ENCODE measurements at places on chromosomes 2 and 18.

GRCh38 chr2:37357069-37357468 is 12.6 kb downstream of the QPCT start:
- no peak for DNase-seq

DNA sequence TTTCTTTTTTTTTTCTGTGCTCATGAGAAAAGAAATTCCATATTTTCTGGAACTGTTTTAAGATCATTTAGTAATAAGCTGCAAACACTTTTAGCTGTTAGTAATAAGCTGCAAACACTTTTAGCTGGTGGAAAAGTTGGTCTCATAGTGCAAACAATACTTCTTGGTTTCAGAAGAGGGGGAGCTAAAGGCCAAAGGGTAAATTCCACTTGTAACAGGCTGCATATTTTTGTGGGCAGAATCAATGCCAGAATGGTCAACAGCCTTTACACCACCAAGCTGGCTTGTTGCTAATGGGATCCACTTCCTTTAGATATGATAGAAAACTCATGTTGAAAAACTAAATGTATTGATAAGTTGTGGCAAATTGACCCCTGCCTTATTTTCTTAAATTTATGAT is 356.8 kb downstream of the NR4A2 start:
- no peak for DNase-seq

DNA sequence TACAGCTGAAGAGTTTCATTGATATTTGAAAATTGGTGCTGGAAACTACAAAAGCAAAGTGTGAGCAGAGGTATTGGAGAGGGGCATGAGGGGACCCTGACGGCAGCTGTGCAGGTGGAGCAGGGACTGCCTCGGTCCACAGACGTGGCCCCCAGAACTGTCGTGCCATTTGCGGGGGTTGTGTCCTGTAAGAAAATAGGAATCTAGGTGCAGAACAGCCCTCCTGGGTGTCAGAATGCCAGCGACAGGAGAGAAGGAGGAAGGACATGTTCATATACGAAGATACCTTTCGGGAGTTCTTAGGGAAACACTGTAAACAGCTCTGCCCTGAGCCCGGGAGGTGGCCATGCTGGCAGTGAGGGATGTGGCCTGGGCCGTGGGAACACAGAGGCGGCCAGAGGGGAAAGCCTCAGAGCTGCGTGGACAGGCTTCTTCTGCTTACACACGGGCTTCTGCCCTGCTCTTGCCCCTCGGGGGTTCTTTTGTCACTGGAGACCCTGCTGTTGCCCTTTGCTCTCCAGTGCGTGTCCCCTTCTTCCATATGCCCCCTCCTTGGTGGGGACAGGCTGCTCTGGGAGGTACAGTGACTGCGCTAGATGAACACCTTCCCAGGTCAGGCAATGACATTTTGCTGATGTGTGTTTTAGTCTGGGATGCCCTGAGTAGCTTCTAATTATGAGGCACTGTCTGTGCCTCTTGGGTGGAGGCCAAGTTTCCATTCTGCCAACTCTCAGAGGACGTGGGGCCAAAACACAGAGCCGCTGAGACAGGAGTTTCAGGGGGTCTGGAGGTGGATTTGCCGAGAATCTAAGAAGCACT is 81.9 kb upstream of the TXNDC2 start:
- no peak for DNase-seq

GRCh38 chr18:47120428-47120827 is 29.9 kb downstream of the HDHD2 start:
- no peak for DNase-seq

DNA sequence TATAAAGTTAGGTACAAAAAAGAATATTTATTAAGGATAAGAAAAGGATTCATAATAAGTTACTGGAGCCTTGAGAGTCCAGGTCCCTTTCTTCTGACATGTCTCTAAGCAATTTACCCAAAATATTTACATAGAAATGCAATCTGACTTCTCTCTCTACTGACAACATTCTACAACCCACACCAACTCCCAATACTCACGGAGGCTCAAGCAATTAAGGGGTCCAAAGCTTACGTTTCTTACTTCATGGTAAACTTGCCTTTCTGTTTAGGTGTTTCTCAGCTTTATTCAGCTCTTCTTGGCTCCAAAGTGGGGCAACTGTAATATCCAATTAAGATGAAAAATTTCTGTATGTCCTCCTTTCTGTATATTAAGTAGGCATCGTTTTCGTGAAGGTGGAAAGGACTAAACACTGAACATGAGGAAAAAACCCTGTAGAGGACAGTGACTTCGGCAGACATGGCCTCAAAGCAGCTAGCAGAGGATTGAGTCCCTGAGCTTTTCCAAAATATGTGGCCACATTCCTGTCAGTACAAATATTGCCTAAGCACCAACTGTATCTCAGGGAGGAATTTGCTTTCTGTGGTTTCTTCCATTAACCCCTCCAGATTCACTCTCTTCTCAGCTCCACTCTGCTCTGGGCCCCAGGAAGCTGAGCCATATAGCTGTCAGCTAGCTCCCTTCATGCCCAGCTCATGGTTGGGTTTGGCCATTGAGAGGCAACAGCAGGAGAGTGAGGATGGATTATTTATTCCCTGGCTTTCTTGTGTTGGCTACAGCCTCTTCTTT is 67.9 kb upstream of the GLS start:
- DNase-seq, result no peak

DNA sequence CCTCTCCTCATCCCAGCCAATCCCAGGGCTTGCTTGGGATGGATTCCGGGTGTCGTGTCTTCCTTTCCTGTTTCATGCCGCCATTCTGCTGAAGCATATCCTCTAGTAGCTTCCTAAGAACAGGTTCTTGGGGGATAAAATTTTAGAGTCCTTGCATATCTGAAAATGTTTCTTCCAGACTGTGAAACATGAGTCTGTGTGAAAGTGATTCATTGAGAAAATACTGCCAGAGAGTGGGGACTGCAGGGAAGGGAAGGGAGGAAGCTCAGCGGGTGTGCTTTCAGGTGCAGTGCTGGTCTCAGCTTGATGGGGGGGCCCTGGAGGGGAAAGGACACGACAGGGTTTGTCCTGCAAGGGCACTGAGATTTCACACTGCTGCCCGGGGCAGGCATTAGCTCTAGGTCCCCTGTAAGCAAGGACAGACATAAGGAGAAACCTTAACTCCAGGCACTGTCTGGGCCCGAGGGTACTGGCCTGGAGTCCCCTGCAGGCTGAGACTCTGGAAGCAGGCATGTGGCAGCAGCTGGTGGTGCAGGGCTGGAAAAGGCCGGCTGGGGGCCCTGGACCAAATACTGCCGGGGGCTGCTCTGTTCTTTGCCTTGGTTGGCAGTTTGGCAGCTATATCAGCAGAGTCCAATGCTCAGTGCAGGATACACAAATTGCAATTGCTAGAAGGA is 97.6 kb upstream of the HS6ST1 start:
- DNase-seq, result no peak

GRCh38 chr2:3076848-3077642 is 300.6 kb downstream of the EIPR1 start:
- no peak for DNase-seq

- no peak for DNase-seq
Observed at GRCh38 chr18:36402765-36403396, 105.4 kb downstream of the FHOD3 start.

DNA sequence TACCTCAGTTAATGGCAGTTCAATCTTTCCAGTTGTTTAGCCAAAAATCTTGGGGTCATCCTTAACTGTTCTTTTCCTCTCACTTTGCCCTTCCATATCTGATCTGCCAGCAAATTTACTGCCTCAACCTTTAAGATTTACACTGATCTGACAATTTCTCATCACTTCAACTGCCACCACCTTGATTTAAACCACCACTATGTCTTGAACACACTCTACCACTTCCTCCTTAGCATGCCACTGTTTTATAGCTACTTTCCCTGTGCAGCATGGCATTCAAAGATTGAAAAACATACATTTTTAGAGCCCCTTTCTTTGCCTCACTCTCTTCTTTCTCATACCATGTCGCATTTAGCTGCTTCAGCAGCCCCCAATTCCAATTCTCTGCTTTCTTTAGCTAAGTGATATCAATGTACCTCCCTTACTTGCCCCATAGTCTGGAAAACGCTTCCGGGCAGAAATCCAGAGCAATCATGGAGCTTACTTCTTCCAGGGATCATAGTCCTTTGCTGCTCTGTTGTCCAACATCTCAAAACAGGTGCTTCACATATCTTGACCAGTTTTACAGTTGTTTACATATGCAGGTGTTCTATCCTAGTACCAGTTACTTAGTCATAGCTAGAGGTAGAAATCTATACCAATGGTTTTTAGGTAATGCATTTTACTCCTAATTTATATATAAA is 10.9 kb downstream of the PGAP1 start:
- DNase-seq, result no peak

- DNase-seq, result no peak
Observed at GRCh38 chr2:108148555-108148954, 91.2 kb upstream of the SULT1C3 start.

- DNase-seq, result no peak
Observed at GRCh38 chr18:31684279-31685096, at the start of gene B4GALT6. Gene B4GALT6, minus strand, starts transcription at chr18:31684581. Its CDS starts 155 bp downstream, at chr18:31684426.

DNA sequence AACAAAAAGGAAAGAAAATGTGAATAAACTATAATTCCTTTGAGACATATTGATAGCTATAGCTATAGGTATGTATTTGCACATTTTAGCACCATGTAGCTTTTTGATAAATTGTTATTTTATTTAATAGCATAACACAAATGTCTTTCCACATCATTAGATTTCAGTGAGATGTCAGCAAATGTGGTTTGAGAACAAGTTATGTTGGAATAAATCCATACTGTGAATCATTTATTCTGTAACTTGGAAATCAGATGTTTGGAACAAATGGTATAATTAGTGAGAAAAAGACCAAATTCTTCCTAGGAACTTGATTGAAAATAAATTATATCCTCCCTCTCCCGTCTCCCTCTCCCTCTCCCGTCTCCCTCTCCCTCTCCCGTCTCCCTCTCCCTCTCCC is 62.8 kb downstream of the NABP1 start:
- no peak for DNase-seq

GRCh38 chr2:31287654-31288053 is 53.7 kb downstream of the EHD3 start:
- DNase-seq, result no peak

GRCh38 chr18:12362473-12363174 is 14.4 kb downstream of the AFG3L2 start:
- no peak for DNase-seq

- DNase-seq, result no peak
Observed at GRCh38 chr2:159226059-159226461, 60.4 kb downstream of the WDSUB1 start.

GRCh38 chr2:100786297-100786658 is 33.7 kb upstream of the NPAS2 start:
- DNase-seq, result no peak

DNA sequence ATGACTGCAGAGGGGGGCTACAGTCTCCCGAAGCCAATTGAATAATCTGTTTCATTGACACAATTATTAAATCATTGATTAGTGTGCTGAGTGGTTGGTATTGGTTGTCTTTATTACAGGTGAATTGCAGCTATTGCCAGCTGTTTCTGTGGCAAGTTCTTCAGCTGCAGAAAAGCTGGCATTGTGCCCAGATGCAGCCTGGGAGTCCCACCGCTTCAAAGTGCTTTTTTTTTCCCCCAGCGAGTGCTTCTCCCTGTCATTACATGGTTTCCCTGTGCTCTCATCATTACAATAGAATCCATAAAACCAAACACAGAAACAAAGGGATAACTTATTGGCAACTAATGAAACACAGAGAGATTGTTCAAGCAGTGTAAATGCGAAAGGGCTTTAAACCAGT is 164.7 kb downstream of the GRB14 start:
- no peak for DNase-seq

- no peak for DNase-seq
Observed at GRCh38 chr2:9178110-9178903, 28.3 kb upstream of the ASAP2 start.

DNA sequence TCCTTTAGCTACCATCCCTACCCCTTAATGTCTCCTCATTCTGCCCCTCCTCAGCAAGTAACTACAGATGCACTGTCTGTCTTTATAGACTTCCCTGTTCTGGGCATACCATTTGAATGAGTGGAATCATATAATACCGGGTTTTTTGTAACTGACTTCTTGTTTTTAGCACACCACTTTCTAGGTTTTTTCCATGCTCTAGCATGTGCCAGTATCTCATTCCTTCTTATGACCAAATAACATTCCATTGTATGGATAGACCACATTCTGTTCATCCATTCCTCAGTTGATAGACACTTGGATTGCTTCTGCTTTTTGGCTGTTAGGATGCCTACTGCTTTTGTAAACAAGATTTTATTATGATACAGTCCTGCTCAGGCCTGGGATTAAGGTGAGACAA is 154.7 kb downstream of the TSN start:
- DNase-seq, result no peak

- no peak for DNase-seq
Observed at GRCh38 chr2:175621821-175622220, 380.2 kb downstream of the LNPK start.

- no peak for DNase-seq
Observed at GRCh38 chr2:55089726-55090125, 39.5 kb upstream of the RTN4 start.

- DNase-seq, result no peak
Observed at GRCh38 chr2:218802386-218802994, 20.5 kb downstream of the CYP27A1 start.

DNA sequence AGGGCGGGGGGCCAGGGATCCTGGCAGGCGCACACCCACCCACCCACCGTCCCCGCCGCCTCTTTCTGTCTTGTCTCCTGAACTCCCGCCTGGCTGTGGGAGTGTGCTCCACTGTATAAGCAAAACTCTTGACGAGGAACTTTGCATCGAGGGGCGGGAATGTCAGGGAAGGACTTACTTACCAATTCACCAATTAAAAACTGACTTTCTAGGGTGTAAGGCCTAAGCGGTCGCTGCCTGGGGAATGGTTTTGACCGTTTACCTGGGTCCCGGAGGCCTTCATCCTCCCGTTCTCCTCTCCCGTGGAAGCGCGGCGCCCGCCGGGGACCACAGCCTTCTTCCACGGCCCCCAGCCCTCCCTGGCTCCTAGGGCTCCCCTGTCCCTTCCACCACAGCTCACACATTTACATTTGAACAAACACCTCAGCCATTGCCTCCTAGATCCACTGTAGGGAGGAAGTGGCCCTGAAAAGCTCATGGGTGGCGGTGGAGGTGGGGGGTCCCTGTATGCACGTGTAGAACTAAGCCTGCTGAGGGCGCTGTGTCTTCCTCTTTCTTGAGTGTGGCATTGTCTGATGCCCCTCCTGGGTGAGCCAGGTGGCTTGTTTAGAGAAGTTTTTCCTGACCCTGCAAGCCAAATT is 8.9 kb downstream of the ASIC4 start:
- no peak for DNase-seq

- no peak for DNase-seq
Observed at GRCh38 chr18:47036298-47036874, 965 bp upstream of the ELOA2 start.

Data from activated CD4-positive, alpha-beta T cell treated with anti-CD3 and anti-CD28 coated beads for 1 hour (primary cell).